Activated CD4-positive, alpha-beta memory T cell treated with anti-CD3 and anti-CD28 coated beads for 36 hours (primary cell): ENCODE measurements at places on chromosomes 1 and 21. TPM values are rescaled to one million over a fixed set of nuclear protein-coding genes. Genes with fewer than 3 reads are reported as not detected.

The SMCP gene
- not detected for total RNA-seq

DNA sequence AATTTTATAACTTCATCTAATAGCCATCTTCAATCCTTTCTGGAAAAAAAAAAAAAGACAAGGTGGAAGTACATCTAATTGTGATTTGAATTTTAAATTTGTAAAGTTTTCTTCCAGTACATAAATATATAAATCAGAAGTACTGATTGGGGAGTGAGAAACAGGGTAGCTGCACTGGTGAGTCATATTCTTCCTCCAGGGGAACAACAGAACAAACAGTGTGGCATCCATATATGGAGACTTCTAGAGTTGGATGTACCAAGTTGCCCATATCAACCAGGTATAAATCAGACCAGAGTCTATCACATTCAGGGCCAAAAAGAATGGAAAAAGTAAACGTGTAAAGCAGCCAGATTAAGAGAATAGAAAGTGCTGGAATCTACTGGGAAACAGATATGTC, 66.0 kb upstream of the NRIP1 start:
- DNase-seq, result no peak
- H3K4me1 ChIP-seq, result no peaks in the 10 kb centered on the region
- H3K4me3 ChIP-seq, result no peak overlapping the region
- H3K27me3 ChIP-seq, result no peaks in the 10 kb centered on the region
- no peaks in the 10 kb centered on the region for H3K36me3 ChIP-seq

DNA sequence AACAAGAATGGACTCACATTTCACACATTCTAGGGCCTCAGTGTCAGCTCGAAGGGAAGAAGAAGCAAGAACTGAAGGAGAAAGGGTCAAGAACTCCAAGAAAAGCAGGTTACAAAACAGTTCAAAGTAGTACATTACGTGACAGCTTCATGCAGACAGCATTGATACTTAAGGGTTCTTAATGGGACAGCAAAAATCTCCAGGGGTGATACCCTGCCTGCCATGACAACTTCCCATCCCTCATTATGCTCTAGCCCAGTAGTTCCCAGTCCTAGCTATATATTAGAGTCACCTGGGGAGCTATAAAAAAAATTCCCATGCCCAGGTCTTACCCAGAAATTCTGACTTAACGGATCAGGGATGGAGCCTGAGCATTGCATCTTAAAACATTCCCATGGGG, 51.2 kb upstream of the PROX1 start:
- no peak overlapping the region for H3K27ac ChIP-seq
- no peak for DNase-seq
- no peaks in the 10 kb centered on the region for H3K36me3 ChIP-seq
- no peaks in the 10 kb centered on the region for H3K27me3 ChIP-seq
- H3K4me1 ChIP-seq, result no peaks in the 10 kb centered on the region
- no peak overlapping the region for H3K4me3 ChIP-seq

DNA sequence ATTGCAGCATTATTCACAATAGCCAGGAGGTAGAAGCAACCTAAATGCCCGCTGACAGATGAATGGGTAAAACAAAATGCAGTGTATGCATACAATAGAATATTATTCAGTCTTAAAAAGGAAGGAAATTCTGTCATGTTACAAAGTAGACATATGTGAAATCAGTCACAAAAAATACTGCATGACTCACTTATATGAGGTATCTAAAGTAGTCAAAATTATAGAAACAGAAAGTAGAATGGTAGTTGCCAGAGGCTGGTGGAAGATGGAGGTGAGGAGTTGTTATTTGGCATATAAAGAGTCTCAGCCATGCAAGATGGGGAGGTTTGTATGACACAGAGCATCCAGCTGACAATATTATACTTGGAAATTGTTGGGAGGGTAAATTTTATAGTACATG, 43.0 kb upstream of the EGLN1 start:
- peaks cover 22% of the 10 kb centered on the region for H3K4me1 ChIP-seq
- H3K27ac ChIP-seq, result no peak overlapping the region
- peaks cover 3% of the 10 kb centered on the region for H3K36me3 ChIP-seq
- peak; percentile 10 for DNase-seq

DNA sequence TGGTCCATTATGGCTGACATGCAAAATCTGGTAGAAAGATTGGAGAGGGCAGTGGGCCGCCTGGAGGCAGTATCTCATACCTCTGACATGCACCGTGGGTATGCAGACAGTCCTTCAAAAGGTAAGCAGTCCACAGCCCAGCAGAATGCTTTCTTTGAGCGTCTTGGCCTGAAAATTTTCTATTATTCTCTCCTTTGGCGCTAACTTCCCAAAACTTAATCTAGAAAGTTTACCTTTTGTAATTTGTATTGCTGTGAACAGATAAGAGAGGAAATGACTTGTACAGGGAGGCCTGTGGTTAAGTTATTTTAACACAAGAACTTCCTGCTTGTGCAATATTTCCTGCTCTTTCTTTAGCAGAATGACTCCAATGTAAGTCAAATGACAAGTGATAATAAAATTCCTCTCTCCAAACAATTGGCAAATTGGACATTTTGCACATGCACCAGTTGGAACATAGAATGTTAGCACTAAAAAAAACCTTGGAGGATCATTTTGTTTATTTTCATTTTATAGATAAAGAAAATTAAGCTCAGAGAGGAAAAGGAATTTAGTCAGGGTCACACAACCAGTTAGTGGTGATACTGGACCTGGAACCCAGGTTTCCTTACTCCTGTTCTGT, 18.9 kb downstream of the CAP1 start:
- H3K4me1 ChIP-seq, result peaks cover 84% of the 10 kb centered on the region
- peak overlapping the region; percentile 30 for H3K4me3 ChIP-seq
- no peaks in the 10 kb centered on the region for H3K27me3 ChIP-seq
- H3K27ac ChIP-seq, result peak overlapping the region; percentile 78

DNA sequence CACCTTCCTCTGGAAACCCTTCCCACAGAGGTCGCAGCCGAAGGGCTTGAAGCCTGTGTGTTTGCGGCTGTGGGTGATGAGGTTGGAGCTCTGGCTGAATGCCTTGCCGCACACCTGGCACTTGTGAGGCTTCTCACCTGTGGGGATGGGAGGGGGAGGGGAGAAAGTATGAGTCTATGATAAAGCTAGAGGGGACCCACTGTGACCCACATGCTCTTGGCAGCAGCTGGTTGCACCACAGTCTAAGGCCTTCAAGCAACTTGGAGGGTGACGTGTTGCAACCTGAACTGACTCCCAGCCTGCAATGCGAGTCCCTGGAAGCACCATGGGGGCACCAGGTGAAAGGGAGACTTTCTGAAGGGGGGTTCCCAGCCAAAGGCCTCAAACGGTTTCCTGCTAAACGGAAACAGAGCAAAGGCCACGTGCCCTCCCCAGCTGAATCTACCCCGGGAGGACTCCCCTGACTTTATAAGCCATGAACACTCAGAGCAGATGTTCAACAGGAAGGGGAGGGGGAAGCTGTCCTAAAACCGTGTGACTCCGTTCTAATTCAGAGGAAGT, 10.6 kb downstream of the GFI1 start:
- peak overlapping the region; percentile 86 for H3K27ac ChIP-seq
- H3K4me3 ChIP-seq, result peak overlapping the region; percentile 54
- no peaks in the 10 kb centered on the region for H3K27me3 ChIP-seq
- peak; percentile 85 for DNase-seq

The DIO1 gene
- total RNA-seq, result not detected

The ZMYM1 gene
- 3.6 TPM for total RNA-seq

The CYP2J2 gene
- total RNA-seq, result 0.57 TPM

- DNase-seq, result no peak
- no peaks in the 10 kb centered on the region for H3K4me1 ChIP-seq
- no peak overlapping the region for H3K4me3 ChIP-seq
- H3K27me3 ChIP-seq, result peaks cover 32% of the 10 kb centered on the region
- H3K36me3 ChIP-seq, result no peaks in the 10 kb centered on the region
- no peak overlapping the region for H3K27ac ChIP-seq
These were observed 32.3 kb downstream of the RRAGC start for GRCh38 chr1:38827318-38827717.

The SPATC1L gene
- total RNA-seq, result 5.7 TPM

The ACTL8 gene
- total RNA-seq, result not detected

The GPATCH3 gene
- 9.2 TPM for total RNA-seq

The AK5 gene
- 2.2 TPM for total RNA-seq

- peaks cover 6% of the 10 kb centered on the region for H3K4me1 ChIP-seq
- H3K27ac ChIP-seq, result no peak overlapping the region
- DNase-seq, result peak; percentile 24
- peaks cover 2% of the 10 kb centered on the region for H3K36me3 ChIP-seq
- H3K4me3 ChIP-seq, result peak overlapping the region; percentile 69
These were observed 351 bp downstream of the MIXL1 start for GRCh38 chr1:226223786-226224244.

The ZNF678 gene
- total RNA-seq, result 6.5 TPM

The COG2 gene
- 29.6 TPM for total RNA-seq

The SERTAD4 gene
- not detected for total RNA-seq

GRCh38 chr1:90719330-90720144, 2.4 kb upstream of the BARHL2 start:
- H3K4me1 ChIP-seq, result peaks cover 29% of the 10 kb centered on the region
- H3K27ac ChIP-seq, result no peak overlapping the region
- no peak overlapping the region for H3K4me3 ChIP-seq
- no peak for DNase-seq

The DNAJC28 gene
- 0.67 TPM for total RNA-seq

DNA sequence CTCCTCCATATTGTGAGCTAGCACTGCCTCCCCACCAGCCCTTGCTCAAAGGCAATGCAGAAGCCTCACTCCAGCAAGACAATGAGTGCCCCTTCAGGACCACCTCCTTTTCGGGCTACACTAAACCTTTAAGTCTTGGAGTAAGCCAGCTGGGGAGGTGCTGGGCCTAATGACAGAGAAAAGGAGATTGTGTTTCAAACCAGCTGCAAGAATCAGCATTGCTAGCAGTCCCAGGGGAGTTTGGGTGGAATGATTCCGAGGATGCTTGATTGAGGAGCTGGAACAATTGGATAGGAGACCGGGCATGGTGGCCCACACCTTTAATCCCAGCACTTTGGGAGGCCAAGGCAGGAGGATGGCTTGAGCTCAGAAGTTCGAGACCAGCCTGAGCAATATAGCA, 54.1 kb upstream of the GPR37L1 start:
- no peaks in the 10 kb centered on the region for H3K4me1 ChIP-seq
- H3K27ac ChIP-seq, result no peak overlapping the region
- no peaks in the 10 kb centered on the region for H3K27me3 ChIP-seq
- DNase-seq, result no peak
- no peaks in the 10 kb centered on the region for H3K36me3 ChIP-seq

- H3K4me1 ChIP-seq, result peaks cover 5% of the 10 kb centered on the region
- H3K4me3 ChIP-seq, result no peak overlapping the region
- H3K36me3 ChIP-seq, result no peaks in the 10 kb centered on the region
- DNase-seq, result no peak
- no peaks in the 10 kb centered on the region for H3K27me3 ChIP-seq
- H3K27ac ChIP-seq, result no peak overlapping the region
These were observed 3.2 kb upstream of the CACNA1S start for GRCh38 chr1:201115390-201115937.

The HSPB7 gene
- not detected for total RNA-seq

The ADAMTSL4 gene
- total RNA-seq, result 1.1 TPM

- no peak overlapping the region for H3K27ac ChIP-seq
- H3K27me3 ChIP-seq, result peaks cover 42% of the 10 kb centered on the region
- H3K4me3 ChIP-seq, result no peak overlapping the region
- no peaks in the 10 kb centered on the region for H3K36me3 ChIP-seq
- peaks cover 6% of the 10 kb centered on the region for H3K4me1 ChIP-seq
These were observed 33.9 kb upstream of the COL6A2 start for GRCh38 chr21:46063734-46064680.

The OLFML2B gene
- not detected for total RNA-seq

- DNase-seq, result no peak
- H3K36me3 ChIP-seq, result peaks cover 39% of the 10 kb centered on the region
- peak overlapping the region; percentile 97 for H3K27ac ChIP-seq
- peak overlapping the region; percentile 95 for H3K4me3 ChIP-seq
- H3K27me3 ChIP-seq, result no peaks in the 10 kb centered on the region
These were observed 2.4 kb downstream of the LRP8 start for GRCh38 chr1:53325326-53326087.

GRCh38 chr1:50531027-50531426, 107.8 kb upstream of the DMRTA2 start:
- peaks cover 31% of the 10 kb centered on the region for H3K36me3 ChIP-seq
- no peaks in the 10 kb centered on the region for H3K4me1 ChIP-seq
- no peaks in the 10 kb centered on the region for H3K27me3 ChIP-seq
- H3K27ac ChIP-seq, result no peak overlapping the region

The RIPK4 gene
- total RNA-seq, result 0.10 TPM

- peaks cover 10% of the 10 kb centered on the region for H3K27me3 ChIP-seq
- no peaks in the 10 kb centered on the region for H3K4me1 ChIP-seq
- no peak overlapping the region for H3K4me3 ChIP-seq
- DNase-seq, result no peak
- H3K27ac ChIP-seq, result no peak overlapping the region
These were observed 285.0 kb downstream of the SIPA1L2 start for GRCh38 chr1:232344791-232345399.

The STUM gene
- total RNA-seq, result not detected

DNA sequence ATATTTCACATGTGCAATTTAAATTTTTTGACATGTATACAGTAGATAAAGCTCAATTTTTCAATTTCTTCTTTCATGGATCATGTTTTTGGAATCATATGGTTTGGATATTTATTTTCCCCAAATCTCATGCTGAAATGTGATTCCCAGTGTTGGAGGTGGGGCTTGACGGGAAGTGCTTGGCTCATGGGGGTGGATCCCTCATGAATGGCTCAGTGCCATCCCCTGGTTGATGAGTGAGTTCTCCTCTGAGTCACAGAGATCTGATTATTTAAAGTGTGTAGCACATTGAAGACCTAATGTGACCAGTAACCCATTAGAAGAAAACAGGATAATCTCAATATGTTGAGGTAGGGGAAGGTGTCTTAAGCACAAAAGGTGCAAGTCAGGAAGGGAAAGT, 9.1 kb upstream of the IFI16 start:
- H3K4me1 ChIP-seq, result peaks cover 50% of the 10 kb centered on the region
- H3K27me3 ChIP-seq, result no peaks in the 10 kb centered on the region
- H3K36me3 ChIP-seq, result peaks cover 22% of the 10 kb centered on the region
- H3K4me3 ChIP-seq, result no peak overlapping the region
- peak; percentile 20 for DNase-seq
- H3K27ac ChIP-seq, result no peak overlapping the region
